ENCODE measurements at places on chromosomes 7 and 10. TPM values are rescaled to one million over a fixed set of nuclear protein-coding genes. Genes with fewer than 3 reads are reported as not detected.

Gene CRTAC1
- total RNA-seq = 3.7 TPM

Gene CLRN3
- total RNA-seq = 0.42 TPM

Gene MCM10
- total RNA-seq = 4.5 TPM

Gene AKR1D1
- not detected for total RNA-seq

DNA sequence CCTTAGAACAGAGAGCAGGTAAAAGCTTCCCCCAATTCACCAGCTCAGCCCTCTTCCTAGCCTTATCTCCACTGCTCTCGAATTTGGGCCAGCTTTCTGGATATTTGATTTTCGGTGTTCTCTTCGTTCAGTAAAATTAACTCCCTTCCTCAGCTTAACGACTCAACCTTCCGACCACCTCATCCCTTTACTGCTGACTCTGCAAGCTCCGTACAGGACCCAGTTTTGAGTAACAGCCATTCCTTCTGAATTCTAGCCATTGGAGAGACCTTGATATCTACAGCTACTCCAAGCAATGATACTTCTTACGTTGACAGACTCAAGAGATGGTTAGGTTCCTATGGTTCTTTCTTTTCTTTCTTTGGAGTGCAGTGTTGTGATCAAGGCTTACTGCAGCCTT lies 65.8 kb downstream of the ATE1 start:
- DNase-seq = no peak

DNA sequence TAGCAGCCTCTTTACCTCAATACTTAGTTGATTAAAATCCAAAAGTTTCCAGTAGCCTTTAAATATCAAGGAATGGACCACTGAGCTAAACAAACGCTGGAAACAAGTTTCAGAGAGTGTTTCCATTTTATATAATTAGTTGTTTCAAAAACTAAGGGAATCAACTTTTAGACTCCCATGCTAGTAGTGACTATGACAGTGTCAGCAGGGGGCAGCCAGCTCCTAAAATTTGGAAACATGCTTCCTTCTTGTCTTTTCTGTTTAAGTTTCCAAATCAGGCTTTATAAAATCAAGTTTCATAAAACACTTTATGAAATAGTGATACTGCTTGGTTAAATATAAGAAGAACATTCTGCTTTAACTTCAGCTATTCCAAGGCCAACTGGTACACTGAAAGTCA lies 138.2 kb upstream of the TMEM229A start:
- no peak for DNase-seq

GRCh38 chr7:41925946-41926345 lies 223.1 kb upstream of the INHBA start:
- no peak for DNase-seq

DNA sequence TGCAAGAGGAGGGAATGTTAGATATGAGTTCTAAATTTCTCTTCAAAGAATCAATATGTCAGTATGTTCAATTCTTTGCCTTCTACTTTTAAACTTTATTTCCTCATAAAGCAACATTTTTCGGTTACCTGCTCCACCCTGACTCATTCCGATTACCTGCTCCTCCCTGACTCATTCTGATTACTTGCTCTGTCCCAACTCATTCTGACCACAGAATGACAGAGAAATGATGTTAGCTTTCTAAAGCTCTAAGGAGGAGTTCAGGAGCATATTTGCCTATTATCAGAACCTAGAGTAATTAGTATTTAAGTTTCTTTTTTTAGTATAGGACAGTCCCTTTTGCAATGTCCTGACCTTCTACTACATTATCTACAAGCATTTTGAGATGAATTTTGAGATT lies 24.5 kb upstream of the PPP1R9A start:
- no peak for DNase-seq

Gene PVRIG
- 0.21 TPM for total RNA-seq

Gene AGBL3
- 7.8 TPM for total RNA-seq

Gene RNF32
- total RNA-seq = 1.0 TPM

DNA sequence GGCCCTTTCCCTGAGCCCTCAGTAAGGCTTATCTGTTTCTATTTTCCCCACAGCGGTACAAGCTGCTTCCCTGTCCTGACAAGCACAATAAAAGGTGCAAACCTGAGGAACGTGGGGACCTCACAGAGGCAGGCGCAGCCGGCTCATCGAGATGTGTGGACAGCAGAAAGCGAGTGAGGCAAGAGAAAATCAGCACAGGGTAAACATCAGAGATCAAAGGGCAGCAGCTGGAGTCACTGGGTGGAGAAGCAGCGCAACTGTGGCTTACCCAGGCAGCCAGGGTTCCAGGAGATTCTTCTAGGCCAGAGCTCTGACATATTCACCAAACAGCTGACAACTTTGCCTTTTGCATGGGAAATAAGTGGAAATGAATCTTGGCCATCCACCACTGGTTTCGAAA lies 212.6 kb downstream of the WDR11 start:
- DNase-seq = no peak

DNA sequence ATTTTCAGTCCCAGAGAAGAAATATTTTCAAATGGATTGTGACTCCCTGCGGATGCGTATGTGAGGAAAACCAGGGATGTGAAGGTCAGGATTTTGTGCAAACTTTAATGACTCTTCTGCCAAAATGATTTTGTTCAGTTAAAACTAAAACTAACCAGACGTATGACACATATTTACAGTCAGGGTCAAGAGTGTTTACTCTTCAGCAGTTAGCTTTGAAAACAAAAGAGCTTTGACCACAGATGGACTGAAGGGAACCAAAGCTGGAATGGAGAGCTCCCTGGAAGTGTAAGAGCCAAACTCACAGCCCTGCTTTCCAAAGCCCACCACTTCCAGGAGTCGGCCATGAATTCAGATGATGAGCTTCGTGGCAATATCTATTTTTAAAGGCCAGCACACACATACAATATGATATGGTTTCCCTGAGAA lies 15.5 kb downstream of the SVIL start:
- DNase-seq = no peak

DNA sequence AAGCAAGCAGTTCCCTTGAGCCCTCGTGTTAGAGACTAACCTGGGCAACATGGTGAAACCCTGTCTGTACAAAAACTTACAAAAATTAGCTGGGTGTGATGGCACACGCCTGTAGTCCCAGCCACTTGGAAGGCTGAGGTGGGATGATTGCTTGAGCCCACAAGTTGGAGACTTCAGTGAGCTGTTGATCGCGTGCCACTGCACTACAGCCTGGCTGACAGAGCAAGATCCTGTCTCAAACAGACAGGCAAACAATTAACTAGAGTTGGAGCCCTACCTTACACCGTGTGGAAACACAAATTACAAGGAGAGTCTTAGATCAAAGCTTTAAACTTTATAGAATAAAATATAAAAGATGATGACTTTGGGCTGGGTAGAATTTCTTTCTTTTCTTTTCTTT lies 219.5 kb downstream of the CUX1 start:
- no peak for DNase-seq

Gene CYP2W1
- total RNA-seq = 7.5 TPM

Gene KDM7A
- 13.9 TPM for total RNA-seq

GRCh38 chr10:103648636-103649532 lies 155.4 kb downstream of the NEURL1 start:
- DNase-seq = no peak

Gene NKX2-3
- total RNA-seq = 0.11 TPM

DNA sequence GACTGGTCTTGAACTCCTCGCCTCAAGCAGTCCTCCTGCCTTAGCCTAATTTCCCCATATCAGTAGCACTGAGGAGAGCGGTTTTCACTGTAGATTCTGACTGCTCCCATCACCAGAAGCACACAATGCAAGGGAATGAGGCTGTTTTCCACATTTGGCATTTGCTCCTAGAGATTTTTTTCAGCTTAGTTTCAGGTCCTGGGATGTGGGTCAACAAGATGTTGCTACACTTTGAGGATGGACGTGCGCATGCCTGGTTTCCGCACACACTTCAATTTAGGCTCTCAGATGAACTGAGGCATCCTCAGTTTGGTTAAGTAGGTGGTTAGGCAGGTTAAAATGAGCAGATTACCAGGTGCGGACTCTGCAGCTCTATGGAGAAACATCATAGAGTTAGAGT lies 287.1 kb upstream of the LYZL1 start:
- DNase-seq = no peak

Data from urinary bladder (tissue), 4 donors.